Mammary epithelial cell (primary cell): ENCODE measurements at places on chromosomes 12 and 14. TPM values are rescaled to one million over a fixed set of nuclear protein-coding genes. Genes with fewer than 3 reads are reported as not detected.

- DNase-seq = no peak
Measured at GRCh38 chr14:102964152-102964730, 41.8 kb downstream of the AMN start.

The E2F7 gene
- 11.9 TPM for polyA plus RNA-seq

DNA sequence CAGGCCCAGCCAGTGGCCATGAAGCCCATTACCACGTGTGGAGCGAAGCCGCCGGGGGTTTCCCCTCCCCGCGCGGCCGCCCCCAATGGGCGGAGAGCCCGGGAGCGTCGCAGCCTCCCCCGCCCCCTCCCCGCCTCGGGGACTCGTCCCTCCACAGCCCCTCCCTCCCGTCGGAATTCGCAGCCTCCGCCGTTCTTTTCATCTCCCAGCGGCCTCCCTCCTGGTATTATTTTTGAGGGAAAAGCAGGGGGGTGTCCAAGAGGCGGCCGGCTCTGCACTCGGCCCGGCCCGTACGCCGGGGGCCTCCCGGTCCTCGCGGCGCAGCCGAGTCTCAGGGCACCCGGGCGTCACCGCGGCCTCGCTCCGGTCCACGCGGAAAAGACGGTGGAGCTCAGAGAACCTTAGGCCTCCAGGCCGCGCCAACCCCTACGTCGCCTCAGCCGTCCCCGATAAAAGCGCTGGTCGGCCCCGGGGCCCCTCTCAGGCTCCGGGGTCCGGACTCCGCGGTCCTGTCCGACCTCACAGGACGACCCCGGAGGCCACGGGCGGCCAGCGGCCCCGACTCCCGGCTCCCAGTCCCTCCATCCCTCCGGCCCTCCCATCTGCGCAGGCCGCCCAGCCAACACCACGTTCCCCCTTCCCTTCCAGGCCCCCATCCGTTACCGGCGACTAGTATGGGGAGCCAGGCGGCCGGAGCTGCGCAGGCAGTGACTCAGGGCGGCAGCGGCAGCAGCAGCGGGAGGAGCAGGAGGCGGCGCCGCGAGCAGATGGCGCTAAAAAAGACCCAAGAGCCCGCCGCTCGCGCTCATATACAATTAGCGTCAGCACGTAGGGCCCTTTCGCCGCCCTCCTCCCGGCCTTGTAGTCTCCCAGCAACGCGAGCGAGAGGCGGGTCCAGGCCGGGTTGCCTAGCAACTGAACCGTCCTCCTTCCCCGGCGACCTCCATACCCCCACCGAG lies at the start of gene NAP1L1:
Gene NAP1L1 (minus strand): TSS at position 782 of the 959 bp plus-strand sequence. CDS start 10,466 bp downstream, outside the sequence.
- DNase-seq = peak; percentile 97

GRCh38 chr14:69013943-69014782 lies 35.1 kb upstream of the ACTN1 start:
- no peak for DNase-seq

The SLC5A8 gene
- 0.01 TPM for polyA plus RNA-seq

DNA sequence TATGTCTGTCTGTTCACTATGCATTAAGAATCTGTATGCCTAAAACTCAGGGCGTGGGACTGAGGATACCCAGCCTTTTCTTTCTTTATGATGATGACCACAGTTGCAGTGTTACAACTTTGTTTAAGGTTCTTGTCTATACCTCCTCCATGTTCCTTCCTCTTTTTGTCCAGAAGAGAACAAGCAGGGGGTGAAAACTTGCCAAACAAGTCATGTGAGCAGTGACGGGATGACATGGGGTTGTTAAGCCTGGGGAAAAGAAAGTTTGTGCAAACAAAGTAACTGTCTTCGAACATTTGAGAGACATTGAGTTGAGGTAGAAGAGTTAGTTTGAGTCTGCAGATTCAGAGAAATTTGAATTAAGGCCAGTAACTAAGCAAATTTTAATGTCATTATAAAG lies 505.5 kb downstream of the NPAS3 start:
- DNase-seq = no peak

The NPAS3 gene
- polyA plus RNA-seq = 0.01 TPM

The SLC25A47 gene
- not detected for polyA plus RNA-seq

The POU6F1 gene
- 0.32 TPM for polyA plus RNA-seq

GRCh38 chr12:58117201-58117600 lies 175.8 kb downstream of the ATP23 start:
- DNase-seq = no peak

DNA sequence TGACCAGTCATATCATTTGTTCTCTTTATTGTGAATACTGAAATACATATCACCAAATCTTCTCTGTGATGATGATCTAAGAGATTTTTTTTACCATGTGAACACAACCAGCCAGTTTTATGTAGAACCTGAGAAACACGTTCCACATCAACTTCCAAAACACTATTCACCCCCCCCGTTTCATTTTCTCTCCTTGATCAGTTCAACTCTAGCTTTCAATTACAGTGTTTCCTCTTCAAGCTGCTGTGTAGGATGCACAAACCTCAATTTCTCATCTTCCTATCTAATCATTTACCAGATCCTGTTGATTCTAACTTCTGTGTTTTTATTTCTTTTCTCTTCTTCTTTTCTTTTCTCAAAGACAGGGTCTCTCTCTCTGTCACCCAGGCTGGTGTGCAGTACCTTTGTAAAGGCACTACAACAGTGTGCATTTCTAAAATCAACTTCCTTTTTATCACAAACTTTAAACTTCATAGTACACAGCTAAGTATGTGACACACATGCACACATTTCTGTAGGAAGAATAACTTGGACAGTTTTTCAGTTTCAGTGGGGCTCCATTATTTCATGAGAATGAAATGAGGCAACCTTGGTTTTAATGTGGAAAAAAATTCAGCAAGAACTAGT lies 149.9 kb upstream of the FBXO33 start:
- DNase-seq = no peak

DNA sequence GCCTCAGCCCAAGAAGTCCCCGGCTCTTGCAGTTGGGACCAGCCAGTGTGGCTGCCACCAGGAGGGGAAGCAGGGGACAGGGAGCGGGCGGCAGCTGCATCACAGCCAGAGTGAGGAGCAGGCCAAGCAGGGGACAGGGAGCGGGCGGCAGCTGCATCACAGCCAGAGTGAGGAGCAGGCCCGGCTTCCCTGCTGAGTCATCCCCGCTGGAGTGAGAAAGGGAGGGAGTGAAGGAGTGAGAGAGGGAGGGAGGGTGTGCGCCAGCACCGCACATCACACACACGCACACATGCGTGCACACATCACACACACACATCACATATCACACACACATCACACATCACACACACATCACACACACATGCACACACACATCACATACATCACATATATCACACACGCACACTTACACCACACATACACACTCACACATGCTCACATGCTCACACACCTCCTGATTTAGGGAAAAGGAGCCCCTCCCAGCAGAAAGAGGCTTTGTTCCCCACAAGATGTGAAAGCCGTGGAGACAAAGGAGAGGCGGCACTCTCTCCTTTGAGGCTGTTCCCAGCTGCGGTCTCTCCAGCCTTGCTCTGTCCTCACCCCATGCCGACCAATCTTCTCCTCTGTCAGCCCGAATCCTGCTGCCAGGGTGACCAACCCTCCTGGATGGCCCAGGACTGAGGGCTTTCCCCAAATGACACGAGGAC lies 16.7 kb upstream of the ZDHHC22 start:
- peak; percentile 40 for DNase-seq

DNA sequence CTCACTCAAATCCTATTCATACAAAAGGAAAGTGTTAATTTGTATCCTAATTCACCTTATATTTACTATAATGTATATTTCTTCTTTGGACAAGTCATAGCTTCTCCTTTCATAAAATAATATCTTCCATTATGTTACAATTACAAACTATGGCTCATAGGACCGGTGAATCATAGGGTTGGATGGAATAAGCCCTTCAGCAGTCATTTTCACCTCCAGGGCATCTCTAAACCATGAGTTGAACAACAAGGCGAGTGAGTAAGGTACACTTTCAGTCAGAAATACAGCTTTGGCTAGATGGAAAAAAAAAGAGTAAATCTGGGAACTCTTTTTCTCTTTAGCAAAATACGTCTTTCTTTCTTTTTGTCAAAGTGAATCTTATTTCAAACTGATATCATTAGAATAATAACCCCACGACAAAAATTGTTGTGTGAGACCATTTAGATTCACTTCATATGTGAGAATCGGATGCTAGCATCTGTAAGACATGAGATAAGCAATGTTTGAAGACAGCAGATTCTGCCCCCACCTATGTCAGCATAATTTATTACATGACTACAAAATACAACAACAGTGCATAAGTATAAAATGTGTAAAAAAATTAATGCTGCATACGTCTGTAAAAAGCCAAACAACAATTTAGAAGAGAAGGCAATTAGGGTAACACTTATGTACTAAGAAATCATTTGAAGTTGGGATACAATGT lies 184.4 kb upstream of the SLC38A2 start:
- peak; percentile 96 for DNase-seq

The B3GNT4 gene
- polyA plus RNA-seq = 2.9 TPM

The RHNO1 gene
- 37.6 TPM for polyA plus RNA-seq
